Renal cortical epithelial cell (primary cell): ENCODE measurements at places on chromosomes 16 and 17.
A peak's percentile ranks its signal among the peaks of the same experiment; 100 is the strongest.

- peak; percentile 96 for DNase-seq
Measured at GRCh38 chr17:76446449-76447231, 6.3 kb downstream of the UBE2O start.

GRCh38 chr16:65260746-65261145 is 138.9 kb upstream of the CDH11 start:
- no peak for DNase-seq

DNA sequence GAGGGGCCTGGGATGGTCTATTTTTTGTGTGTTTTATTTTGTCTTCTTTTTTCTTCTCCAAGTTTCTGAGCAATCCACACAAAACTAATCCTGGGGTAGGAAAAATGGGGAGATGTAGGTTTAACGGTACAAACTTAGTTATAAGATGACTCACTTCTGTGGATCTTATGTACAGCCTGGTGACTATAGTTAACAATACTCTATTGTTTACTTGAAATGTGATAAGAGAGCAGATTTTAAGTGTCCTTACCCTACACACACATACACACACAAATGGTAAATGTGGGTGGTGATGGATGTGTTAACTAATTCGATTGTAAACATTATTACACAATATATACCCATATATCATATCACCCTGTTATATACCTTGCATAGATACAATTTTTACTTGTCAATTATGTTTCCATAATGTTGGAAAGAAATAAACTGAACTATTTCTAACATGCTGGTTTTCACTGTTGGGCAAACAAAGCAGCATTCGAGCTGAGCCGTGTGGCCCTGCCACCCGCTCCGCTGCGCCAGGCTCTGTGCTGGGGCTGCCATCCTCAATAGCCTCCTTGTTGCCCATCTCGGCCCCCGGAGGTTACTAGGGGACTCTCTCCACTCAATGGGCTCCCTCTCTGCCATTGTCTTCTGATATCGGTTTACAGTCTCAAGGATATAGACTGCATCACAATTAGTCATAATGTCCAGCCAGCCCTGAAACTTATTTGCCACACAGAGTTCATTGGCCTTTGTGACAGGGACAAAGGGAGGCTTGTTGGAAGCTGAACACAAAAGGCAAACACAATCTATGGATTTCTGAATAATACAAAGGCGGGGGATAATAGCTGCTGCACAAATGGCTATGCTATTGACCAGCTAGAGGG is 380.3 kb upstream of the MAF start:
- DNase-seq, result no peak

DNA sequence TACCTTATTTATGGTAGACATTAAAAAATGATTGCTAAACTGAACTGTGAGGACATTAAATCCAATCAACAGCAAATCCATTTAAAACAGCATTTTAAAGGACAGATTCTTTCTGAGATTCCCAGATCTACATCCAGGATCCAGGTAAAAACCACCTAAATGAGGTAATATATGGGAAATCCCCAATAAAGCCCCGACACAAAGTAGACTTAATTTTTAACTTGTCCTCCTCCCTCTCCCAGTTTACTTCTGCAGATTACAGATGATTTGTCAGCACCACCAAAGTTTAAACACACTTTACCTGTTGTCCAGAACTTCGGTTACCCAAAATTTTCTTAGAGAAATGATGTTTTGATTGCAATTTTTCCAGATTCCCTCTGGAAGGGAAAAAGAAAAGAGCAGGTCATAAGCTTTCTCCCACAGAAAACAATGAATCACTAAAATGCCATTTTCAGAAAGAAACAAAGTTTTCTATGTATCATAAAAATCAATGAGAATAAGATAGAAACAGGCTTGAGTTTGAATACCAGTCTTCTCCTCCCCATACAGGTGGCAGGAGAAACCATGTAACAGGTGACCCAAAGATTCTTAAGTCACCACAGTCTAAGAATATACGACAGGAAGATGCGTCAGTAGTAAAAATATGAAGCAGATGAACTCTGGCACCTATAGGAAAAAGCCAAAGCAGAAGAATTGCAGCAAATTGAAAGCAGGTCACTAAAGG is 22.8 kb downstream of the GJC1 start:
- peak; percentile 27 for DNase-seq

DNA sequence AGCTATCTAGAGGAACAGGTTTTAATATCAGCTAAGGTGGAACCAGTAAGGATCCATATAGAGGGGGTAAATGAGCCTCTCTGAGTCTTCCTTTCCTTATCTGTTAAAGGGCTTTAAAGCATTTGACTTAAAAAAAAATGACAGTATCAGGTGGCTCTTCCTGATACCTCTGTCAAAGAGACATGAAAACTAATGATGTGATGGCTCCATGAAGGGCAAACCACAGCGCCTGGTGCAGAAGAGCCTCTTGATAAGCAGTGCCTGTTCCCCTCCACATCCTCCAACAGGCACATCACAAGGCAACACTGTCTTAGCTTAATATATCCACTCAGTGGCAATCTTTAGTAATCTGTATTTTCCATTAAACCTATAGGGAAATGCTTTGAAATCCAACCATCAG is 68.9 kb downstream of the USP31 start:
- DNase-seq, result no peak

- DNase-seq, result no peak
Measured at GRCh38 chr16:4465977-4466779, 8.2 kb downstream of the NMRAL1 start.

GRCh38 chr17:37772982-37773381 is 28.1 kb upstream of the HNF1B start:
- DNase-seq, result no peak

GRCh38 chr17:6543079-6544010 is 13.0 kb downstream of the PITPNM3 start:
- no peak for DNase-seq

DNA sequence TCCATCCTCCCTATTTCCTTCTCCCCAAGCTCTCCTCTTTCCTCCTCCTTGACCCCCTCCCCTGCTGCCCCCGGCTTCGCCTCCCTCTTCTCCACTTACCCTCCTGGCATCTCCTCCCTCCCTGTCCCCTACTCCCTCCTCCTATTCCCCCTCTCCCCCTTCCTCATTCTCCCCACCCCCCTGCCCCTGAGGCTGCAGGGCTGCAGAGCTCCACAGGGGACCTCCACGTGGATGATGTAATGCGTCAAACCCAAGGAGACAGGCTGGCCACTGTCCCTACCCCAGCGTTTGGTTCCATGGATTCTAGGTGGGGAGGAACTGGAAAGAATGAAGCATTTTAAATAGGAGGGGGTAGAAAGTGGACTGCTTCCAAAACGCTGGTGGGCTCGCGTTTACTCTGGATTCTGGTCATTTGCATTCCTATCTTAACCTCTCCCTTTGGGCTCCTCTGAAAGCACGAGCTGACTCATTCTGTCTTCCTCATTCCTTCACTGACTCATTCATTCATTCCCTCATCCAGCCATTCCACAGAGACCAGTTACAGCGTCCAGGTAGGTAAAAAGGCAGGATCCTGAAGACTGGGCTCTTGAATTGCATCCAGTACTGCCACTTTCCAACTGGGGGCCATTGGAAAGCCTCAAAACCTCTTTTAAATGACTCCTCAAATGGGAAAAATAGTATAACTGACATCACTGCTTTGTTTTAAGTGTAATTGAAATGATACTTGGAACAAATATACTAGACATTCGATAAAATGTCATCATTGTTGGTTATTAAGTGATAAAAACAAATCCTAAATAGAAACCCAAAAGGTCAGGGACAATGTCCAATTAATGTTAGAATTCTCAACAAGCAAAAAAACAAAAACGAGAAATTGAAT is 943 bp upstream of the COTL1 start:
- peak; percentile 99 for DNase-seq

DNA sequence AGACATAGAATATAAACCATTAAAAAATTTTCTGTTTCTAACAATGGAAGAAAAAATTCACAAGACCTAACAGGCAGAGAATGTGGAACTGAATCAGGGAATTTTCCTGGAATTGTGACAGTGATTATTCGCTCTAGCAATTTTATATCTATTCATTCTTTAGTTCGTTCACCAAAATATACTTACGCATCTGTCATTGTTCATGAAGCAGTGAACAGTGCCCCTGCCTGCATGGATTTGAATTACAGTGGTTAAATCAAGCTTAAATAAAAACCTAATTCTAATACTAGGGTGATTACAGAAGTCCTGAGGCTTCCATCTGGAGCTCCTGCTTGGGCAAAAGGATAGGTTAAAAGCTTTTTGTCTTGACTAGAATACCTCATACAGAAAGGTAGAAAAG is 48.6 kb downstream of the ABCA8 start:
- DNase-seq, result peak; percentile 47

DNA sequence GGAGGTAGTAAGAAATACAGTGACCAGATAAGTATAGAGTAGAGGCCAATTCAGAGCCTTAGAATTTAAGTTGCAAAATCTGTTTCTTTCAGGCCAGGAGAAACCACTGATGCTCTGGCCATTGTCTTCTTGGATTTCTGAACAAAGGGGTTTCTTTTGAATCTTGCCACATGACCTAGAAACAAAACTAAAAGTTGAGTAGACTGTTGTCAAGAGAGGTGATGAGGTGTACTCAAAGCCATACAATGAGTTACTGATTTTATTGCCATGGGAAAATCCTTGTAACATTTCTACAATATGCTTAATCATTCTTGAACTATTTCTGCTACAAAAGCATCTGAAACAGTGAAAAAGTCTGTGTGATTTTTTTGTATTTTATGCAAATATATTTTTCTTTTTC is 881.3 kb downstream of the CDH11 start:
- peak; percentile 93 for DNase-seq
